ENCODE measurements at places on chromosomes 4 and X.

GRCh38 chr4:77044461-77045150 is 31.2 kb downstream of the CCNI start:
- no peak for DNase-seq

- DNase-seq = no peak
Observed at GRCh38 chrX:68584221-68584620, 63.2 kb upstream of the STARD8 start.

DNA sequence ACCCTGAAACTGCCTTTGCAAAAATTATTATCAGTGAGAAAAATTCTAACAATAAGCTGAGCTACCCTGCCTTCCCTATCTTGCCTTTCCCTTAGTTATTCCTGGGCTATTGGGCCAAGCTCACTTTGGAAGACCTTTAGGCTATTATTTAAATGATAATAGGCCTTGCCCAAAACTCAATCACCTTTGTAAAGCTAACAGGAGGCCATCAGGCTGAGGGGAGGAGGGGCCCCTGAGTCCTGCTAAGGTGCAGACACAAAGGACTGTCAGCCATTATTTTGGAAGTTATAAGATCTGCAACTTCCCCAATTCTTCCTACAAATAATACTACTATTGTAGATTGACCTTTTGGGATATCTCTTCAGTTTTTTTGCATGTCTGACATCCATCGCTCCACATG is 278.8 kb upstream of the DIAPH2 start:
- no peak for DNase-seq

DNA sequence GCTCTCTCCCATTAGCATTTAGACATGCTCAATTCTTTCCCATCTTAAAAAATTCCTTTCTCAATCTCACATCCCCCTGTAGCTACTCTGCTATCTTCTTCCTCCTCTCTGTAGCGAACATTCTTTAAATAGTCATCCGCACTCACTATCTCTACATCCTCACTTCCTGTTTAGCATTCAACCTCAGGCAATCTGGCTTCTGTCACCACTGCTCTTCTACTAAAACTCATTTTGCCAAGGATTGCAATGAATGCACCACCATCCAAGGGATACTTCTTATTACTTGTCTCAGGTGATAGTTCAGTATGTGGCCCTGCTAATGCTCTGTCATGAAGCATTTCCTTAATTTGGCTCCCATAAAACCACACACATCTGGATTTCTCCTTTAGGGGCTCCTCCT is 10.9 kb upstream of the TET2 start:
- no peak for DNase-seq

GRCh38 chr4:122783301-122784215 is 43.1 kb upstream of the FGF2 start:
- DNase-seq = no peak

- DNase-seq = no peak
Observed at GRCh38 chr4:186852964-186853391, 129.3 kb upstream of the FAT1 start.

DNA sequence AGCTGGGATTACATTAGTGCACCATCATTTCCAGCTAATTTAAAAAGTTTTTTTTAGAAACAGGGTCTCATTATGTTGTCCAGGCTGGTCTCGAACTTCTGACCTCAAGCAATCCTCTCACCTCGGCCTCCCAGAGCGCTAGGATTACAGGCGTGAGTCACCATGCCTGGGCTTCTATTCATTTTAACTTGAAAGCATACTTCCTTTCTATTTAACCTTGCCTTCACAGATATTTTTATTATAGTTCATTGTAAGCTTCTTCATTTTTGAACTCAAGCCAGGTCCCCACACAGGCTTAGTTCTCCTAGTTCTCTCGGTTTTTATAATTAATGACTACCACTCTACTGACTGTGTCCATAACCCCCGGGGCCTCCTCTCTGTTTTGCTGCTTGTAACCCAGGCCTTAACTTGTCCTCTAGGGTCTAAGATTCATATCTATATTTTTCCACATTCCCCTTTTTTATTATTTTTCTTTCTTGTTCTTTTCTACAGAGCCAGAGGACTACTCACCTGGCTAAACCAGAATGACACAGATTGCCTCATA is 50.7 kb downstream of the SNX12 start:
- no peak for DNase-seq

All from KG1 (cell line).